IMR-90 (cell line): ENCODE measurements at places on chromosomes 2 and 18. TPM values are rescaled to one million over a fixed set of nuclear protein-coding genes. Genes with fewer than 3 reads are reported as not detected.
A peak's percentile ranks its signal among the peaks of the same experiment; 100 is the strongest.

EPB41L5 gene
- 5.0 and 5.1 TPM in 2 replicates for polyA plus RNA-seq

GRCh38 chr2:197890168-197890567 is 85.8 kb downstream of the PLCL1 start:
- DNase-seq = no peak

GRCh38 chr2:124328397-124328796 is 303.3 kb downstream of the CNTNAP5 start:
- DNase-seq = no peak

TMEM247 gene
- polyA plus RNA-seq = not detected in 2 replicates

GRCh38 chr2:73759904-73760303 is 20.0 kb downstream of the DUSP11 start:
- peak; percentile 44 for DNase-seq

DNA sequence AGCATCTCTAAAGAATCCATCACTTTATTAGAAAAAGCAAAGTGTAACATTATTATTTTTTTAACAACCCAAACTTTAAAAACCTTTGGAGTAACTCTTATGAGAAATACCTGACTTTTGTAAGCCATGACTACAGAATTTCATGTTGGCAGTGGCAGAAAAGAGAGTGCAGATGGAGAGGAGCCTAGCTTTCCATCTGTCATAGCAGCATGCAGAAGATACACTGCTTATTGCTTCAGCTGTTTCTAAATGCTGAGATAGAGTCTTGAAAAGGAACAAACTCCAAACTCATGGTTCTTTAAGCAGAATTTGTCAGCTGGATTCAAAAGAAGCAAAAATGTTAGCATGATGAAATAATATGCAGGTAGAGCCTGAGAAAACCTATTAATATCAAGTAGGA is 1130.3 kb downstream of the DPP10 start:
- DNase-seq = no peak

LIMS3 gene
- 0.44 and 0.99 TPM in 2 replicates for polyA plus RNA-seq

DNA sequence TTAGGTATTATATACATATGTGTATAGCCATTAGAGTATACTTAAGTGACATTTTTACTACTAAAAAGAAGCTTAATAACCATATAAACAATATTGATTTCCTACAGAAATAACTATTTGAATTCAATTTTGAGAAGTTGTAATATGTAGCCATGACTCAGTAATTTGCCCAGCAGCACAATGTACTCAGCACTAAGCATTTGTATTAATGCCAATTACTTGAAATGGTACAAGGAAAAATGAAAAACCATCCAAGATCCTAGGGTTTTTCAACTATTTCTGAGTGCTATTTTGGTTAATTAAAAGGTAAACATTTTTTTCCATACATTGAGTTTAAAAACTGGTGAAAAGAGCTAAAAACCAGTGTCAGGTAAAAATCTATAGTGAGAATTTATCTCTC is 324.0 kb downstream of the KCNJ3 start:
- DNase-seq = no peak

DNA sequence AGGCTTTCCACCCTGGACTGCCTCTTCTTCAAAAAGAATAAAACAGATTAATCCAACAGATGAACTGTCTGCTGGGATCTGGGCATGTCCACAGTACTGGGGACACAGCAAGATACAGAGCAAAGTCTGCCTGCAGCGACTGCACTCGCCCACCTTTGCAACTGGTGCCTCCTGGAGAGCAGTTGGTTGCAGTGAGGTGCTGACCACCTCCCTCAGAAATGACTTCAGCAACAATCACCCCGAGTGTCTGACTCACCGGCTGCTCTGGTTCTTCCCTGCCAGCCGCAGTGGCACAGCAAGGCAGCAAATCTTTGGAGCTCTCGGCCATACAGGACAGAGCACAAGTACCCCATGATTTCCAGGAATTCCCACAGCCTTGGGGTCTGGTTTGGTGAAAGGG is 179.7 kb downstream of the ANAPC1 start:
- DNase-seq = peak; percentile 75

DNA sequence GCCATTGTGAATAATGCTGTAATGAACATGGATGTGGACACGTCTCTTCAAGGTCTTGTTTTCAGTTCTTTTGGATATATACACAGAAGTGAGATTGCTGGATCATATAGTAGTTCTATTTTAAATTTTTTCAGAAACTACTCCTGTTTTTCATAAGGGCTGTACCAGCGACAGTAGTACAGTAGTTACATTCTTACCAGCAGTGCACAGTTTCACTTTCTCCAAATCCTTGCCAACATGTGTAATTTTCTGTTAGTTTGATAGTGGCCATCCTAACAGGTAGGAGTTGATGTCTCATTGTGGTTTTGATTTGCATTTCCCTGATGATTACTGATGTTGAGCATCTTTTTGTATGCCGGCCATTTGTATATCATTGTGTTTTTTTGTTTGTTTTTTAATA is 81.7 kb downstream of the EPC2 start:
- DNase-seq = no peak

TMEM198 gene
- 2.2 and 3.0 TPM in 2 replicates for polyA plus RNA-seq

SLC5A7 gene
- polyA plus RNA-seq = not detected in 2 replicates

ERBB4 gene
- not detected in 2 replicates for polyA plus RNA-seq

ACKR3 gene
- polyA plus RNA-seq = not detected in 2 replicates

- no peak for DNase-seq
Observed at GRCh38 chr18:23970161-23971096, 44.1 kb upstream of the TTC39C start.

DNA sequence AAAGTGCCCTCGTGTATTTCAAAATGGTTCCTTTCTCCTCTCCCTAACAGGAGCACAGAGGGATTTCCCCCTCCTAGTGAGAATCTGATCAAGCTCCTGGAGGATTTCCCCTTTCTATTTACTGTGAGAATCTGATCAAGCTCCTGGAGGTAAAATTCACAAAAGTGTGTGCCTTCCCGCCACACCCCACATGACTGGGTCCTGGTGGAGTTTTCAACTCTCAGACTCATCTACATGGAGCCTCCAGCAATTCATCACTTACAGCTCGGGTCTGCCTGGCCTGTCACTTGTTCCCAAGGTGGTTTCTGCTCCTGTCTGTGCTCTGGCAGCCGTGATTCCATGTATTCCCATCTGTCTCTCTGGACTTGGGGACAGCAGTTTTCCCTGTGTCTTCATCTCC is 590.7 kb downstream of the FBXO15 start:
- DNase-seq = no peak

DNA sequence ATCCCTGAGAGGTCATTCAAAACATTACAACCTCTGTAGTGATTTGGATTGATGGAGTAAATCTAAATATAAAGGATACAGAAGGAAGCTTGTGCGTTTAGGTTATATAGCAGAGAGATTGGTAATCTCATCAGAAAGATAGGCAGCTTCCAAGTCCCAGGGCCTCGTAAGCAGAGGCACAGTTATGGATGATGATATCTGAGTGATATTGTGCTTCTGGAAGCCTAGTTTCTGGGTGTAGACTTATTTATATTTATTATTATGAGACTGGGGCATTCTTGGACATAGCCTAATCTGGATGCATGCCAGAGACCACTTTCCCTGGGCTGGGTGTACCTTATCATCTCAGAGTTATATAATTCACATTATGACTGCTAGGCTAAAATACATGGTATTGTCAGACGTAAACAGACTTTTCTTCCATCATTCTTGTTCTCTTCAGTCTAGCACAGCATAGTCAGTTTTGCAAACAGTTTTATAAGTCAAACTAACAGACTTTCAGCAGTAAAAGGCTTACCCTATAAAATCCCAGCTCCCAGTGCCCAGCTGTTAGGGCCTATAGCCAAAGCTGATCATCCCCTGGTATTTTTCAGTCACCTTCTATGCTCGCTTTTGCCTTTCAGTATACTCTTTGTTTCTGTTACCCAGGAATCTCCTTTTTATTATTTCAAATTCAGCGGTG is 47.9 kb downstream of the RAB3GAP1 start:
- DNase-seq = no peak

DNA sequence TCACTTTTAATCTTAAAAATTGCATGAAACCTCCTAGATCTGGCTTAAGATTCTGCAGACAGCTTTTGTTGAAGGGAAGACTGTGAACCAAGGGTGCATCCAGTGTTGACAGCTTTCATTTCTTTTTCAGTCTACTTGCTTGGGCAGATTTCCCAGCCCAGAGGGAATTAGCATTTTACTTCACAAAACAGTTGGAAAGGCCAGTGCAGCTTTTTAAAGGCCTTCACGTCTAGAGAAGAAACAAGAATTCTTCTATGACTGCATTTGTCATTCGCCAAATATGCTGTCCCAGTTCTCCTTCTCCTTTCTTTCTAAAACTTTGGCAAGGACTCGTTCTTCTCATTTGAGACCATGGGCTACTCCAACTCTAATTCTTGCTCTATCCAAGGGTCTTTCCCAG is 17.4 kb downstream of the NTSR2 start:
- no peak for DNase-seq

GRCh38 chr18:79624356-79625170 is 55.0 kb upstream of the CTDP1 start:
- no peak for DNase-seq

- DNase-seq = no peak
Observed at GRCh38 chr2:144524118-144525009, 4.4 kb upstream of the ZEB2 start.

DNA sequence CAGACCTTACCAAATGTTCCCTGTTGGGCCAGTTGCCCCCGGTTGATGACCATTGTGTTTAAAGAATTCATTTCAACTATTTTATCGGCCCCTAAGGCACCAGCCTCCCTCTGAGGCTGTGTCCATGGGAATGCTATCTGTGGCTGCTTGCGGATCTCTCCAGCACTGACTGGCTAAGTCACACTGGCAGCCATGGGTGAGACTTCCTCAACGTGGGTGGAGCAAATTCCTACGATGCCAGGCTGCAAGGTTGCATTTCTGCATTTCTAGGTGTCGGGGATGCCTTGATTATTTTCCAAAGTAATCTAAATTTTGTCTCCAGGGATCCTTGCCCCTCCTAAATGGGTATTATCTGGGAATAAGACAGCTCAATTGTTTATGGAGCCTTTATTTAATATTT is 6.2 kb downstream of the CXCR4 start:
- DNase-seq = no peak

DAPL1 gene
- not detected in 2 replicates for polyA plus RNA-seq

CPS1 gene
- polyA plus RNA-seq = 4.3 and 5.4 TPM in 2 replicates

GRCh38 chr18:63342206-63342605 is 22.6 kb upstream of the BCL2 start:
- peak; percentile 28 for DNase-seq

NYAP2 gene
- polyA plus RNA-seq = not detected in 2 replicates

SRD5A2 gene
- not detected in 2 replicates for polyA plus RNA-seq

GRCh38 chr2:181723731-181724130 is 43.4 kb upstream of the NEUROD1 start:
- no peak for DNase-seq

GRCh38 chr2:238655198-238655860 is 192.6 kb upstream of the TWIST2 start:
- DNase-seq = no peak

DNA sequence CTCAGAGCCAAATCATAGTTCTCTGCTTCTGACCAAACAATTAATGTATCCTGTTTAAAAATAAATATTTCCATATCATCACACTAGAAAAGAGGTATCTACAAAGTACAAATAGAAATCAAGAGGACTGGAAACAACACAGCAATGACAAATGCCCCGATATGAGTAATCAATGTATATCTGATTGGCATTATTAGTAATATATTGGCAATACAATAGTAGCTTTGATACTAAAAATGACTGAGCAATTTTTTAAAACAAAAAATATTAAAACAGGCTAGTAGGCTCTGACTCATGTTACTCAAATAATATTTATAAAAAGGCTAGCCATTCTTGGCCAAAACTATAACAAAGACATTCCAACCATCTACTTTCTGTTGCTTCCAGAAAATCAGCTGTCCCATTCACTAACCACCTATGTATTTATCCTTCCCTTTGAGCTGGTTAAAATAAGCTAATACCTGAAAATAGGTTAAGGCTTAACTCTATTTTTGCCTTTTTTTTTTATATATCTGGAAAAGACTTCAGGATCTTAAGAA is 13.3 kb downstream of the PPP4R3B start:
- peak; percentile 63 for DNase-seq

SIX2 gene
- not detected in 2 replicates for polyA plus RNA-seq

GRCh38 chr2:215553946-215554345 is 118.1 kb upstream of the FN1 start:
- DNase-seq = no peak

- no peak for DNase-seq
Observed at GRCh38 chr2:206323486-206323885, 49.0 kb downstream of the ZDBF2 start.

- no peak for DNase-seq
Observed at GRCh38 chr2:213733893-213734292, 449.6 kb downstream of the SPAG16 start.

- DNase-seq = no peak
Observed at GRCh38 chr2:124112206-124112605, 87.1 kb downstream of the CNTNAP5 start.

- DNase-seq = no peak
Observed at GRCh38 chr18:23902396-23902795, 112.2 kb upstream of the TTC39C start.

SKOR2 gene
- not detected in 2 replicates for polyA plus RNA-seq

GRCh38 chr18:35267161-35267651 is 22.8 kb downstream of the ZSCAN30 start:
- DNase-seq = no peak

DNA sequence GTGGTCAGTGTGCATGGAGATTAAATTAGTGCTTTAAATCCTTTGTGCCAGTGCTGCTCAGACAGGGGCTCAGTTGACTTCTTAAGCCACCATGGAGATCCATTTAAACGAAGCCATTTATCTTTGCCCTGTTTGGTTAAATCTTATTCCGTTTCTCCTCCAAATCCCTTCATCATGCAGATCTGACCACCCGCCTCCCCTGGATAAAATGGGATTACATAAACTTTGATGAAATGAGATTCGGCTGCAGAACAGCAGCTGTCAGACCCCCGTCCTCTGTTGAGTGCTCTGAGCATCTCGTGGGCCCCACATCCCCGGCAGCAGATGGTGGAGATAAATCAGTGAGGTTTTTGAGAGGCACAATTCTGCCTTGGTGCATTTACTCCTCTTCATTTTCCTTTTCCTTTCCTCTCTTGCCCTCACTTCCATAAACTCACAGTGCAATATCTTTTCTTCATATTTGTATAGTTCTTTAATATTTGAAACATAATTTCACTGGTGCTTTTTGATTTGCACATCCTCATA is 84.4 kb upstream of the TWIST2 start:
- no peak for DNase-seq

- peak; percentile 72 for DNase-seq
Observed at GRCh38 chr2:234548695-234549420, 52.0 kb upstream of the ARL4C start.

GRCh38 chr2:55840460-55840859 is 83.1 kb downstream of the EFEMP1 start:
- DNase-seq = no peak

- DNase-seq = no peak
Observed at GRCh38 chr18:58556331-58557007, 72.4 kb downstream of the ALPK2 start.

SP3 gene
- 19.9 and 26.7 TPM in 2 replicates for polyA plus RNA-seq
